ENCODE measurements at places on chromosomes 4 and X. TPM values are rescaled to one million over a fixed set of nuclear protein-coding genes. Genes with fewer than 3 reads are reported as not detected.

GRCh38 chrX:45515262-45516215 is 314.9 kb upstream of the DIPK2B start:
- no peaks in the 10 kb centered on the region for H3K36me3 ChIP-seq
- H3K4me1 ChIP-seq, result peaks cover 15% of the 10 kb centered on the region
- peak; percentile 70 for DNase-seq
- H3K27ac ChIP-seq, result peak overlapping the region; percentile 84
- peak overlapping the region; percentile 27 for H3K4me3 ChIP-seq
- no peaks in the 10 kb centered on the region for H3K27me3 ChIP-seq

- peaks cover 2% of the 10 kb centered on the region for H3K4me1 ChIP-seq
- H3K27ac ChIP-seq, result no peak overlapping the region
- DNase-seq, result no peak
- no peak overlapping the region for H3K4me3 ChIP-seq
- peaks cover 18% of the 10 kb centered on the region for H3K36me3 ChIP-seq
Measured at GRCh38 chrX:24775891-24776290, 82.2 kb downstream of the POLA1 start.

Gene ZNF330
- 64.6 TPM for total RNA-seq

DNA sequence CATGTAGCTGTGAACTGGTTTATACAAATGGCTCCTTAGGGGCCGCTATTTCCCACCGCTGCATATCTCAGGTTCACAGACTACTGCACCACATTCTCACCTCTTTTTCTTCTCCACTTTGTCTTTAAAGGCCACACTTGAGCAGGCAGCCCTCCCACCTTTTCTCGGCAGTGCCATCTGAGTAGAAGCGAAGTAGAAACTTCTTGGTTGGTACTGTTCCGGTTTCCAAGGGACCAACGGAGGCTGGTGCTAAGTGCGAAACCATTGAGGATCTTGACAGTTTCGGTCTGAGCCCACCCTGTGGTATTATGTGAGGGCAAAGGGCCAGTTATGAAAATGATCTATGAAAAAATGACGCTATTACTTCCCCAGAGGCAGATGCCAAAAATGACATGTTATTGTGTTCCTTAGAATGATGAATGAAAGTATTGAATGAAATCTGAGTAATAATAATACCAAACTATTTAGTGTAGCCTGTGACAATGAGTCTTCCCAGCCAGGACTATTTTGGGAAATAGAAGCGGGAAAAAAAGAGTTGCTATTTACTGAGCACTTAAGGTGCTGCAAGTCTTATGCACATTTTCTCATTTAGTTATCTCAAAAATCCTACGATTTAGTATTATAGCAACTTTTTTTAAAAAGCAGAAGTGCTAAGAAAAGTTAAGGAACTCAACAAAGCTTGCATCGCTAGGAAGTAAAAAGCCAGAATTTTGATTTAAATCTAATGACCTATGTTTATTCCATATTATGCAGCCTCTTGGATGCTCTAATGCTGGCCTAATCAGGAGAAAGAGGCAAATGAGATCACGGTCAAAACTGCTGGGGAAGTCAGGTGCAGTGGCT is 29.6 kb upstream of the CHRNA9 start:
- DNase-seq, result peak; percentile 79
- peaks cover 78% of the 10 kb centered on the region for H3K4me1 ChIP-seq
- peaks cover 5% of the 10 kb centered on the region for H3K36me3 ChIP-seq
- H3K27ac ChIP-seq, result peak overlapping the region; percentile 98
- no peaks in the 10 kb centered on the region for H3K27me3 ChIP-seq

Gene NAA10
- 153 TPM for total RNA-seq

DNA sequence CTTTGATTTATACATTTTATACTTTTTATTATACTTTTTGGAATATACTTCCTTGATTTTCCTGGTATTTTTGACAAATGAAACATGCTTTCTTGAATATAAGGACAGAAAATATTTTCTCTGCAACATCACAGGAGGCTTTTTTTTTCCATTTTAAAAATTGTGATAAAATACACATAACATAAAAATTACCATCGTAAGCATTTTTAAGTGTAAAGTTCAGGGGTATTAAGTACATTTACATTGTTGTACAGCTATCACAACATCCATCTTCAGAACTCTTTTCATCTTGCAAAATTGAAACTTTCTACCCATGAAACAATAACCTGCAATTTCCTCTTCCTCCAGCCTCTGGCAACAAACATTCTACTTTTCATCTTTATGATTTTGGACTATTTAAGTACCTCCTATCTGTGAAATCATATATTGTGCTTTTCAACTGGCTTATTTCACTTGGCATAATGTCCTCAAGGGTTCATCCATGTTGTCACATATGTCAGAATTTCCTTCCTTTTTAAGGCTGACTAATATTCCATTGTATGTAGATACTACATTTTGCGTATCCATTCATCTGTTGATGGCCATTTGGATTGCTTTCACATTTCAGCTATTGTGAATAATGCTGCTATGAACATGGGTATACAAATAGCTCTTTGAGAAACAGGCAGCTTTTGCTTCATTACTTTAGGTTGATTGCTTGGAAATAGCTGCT is 412.6 kb downstream of the RAPGEF2 start:
- no peaks in the 10 kb centered on the region for H3K4me1 ChIP-seq
- H3K27ac ChIP-seq, result no peak overlapping the region
- H3K36me3 ChIP-seq, result no peaks in the 10 kb centered on the region
- H3K4me3 ChIP-seq, result no peak overlapping the region
- DNase-seq, result no peak
- H3K27me3 ChIP-seq, result no peaks in the 10 kb centered on the region

Gene DHX15
- total RNA-seq, result 263 TPM

GRCh38 chr4:36288731-36289426 is 7.5 kb downstream of the DTHD1 start:
- H3K36me3 ChIP-seq, result peaks cover 6% of the 10 kb centered on the region
- peaks cover 3% of the 10 kb centered on the region for H3K27me3 ChIP-seq
- H3K4me3 ChIP-seq, result no peak overlapping the region
- peaks cover 45% of the 10 kb centered on the region for H3K4me1 ChIP-seq
- no peak overlapping the region for H3K27ac ChIP-seq

DNA sequence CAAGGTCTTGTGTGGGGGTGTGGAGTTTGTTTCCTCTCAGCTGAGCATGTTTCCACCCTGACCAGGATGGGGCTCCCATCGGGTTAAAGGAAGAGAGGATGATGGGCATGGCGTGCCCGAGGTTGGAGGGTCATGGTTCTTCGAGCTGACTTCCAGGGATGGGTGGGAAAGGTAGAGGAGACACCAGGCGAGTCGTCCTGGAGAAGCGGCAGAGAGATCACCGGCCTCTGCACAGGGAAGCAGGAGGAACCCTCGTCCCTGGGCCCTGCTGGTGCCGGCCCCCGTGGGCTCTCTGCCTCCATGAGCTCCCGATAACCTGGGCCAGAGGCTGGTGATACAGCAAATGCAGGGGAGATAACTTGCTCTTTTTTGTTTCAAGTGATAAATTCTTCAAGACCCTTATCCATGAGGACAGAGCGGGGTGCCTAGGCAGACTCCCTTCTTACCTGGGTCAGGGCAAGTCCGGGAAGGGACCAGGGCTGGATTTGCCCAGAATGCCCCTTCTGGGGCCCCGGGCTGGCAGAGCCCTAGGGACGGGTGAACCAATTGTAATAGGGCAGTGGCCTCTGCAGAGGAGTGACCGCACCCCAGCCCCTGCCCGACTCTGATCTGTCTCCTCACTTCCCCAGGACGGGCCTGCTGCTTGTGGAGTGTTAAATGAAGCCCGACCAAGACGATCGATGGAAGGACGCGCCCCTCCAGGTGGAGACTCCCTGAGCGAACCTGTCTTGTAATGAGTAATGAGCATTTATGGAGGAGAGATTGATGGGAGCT is 63.0 kb downstream of the CPZ start:
- H3K27ac ChIP-seq, result no peak overlapping the region
- no peaks in the 10 kb centered on the region for H3K36me3 ChIP-seq
- no peak for DNase-seq
- H3K4me3 ChIP-seq, result no peak overlapping the region

GRCh38 chrX:48491809-48492208 is 15.8 kb downstream of the FTSJ1 start:
- no peak overlapping the region for H3K4me3 ChIP-seq
- no peak overlapping the region for H3K27ac ChIP-seq
- DNase-seq, result no peak
- H3K27me3 ChIP-seq, result no peaks in the 10 kb centered on the region
- H3K36me3 ChIP-seq, result peaks cover 4% of the 10 kb centered on the region
- no peaks in the 10 kb centered on the region for H3K4me1 ChIP-seq

GRCh38 chr4:125039550-125039949 is 275.2 kb upstream of the FAT4 start:
- H3K27ac ChIP-seq, result no peak overlapping the region
- no peaks in the 10 kb centered on the region for H3K4me1 ChIP-seq
- DNase-seq, result no peak
- H3K27me3 ChIP-seq, result no peaks in the 10 kb centered on the region
- H3K4me3 ChIP-seq, result no peak overlapping the region

DNA sequence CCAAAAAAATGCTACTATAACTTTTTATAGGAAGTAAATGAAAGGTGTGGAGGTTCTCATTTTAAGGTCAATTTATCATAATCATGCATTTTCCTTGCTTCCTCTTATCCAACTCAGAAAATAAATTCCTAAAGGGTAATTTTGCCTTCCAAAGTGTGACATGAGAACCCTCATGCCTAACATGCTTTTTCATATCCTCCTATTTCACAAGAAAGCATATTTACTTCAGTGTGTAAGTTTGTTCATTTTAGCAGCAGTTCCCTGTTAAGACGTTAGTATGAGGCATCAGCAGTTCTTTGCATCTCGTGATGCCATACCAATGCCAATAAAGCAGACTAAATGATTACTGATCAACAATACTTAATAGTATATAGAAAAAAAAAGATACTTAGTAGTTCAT is 18.4 kb downstream of the WDFY3 start:
- no peak overlapping the region for H3K27ac ChIP-seq
- no peaks in the 10 kb centered on the region for H3K36me3 ChIP-seq
- DNase-seq, result no peak
- H3K4me3 ChIP-seq, result no peak overlapping the region
- H3K4me1 ChIP-seq, result no peaks in the 10 kb centered on the region
- no peaks in the 10 kb centered on the region for H3K27me3 ChIP-seq

GRCh38 chr4:147786031-147786430 is 54.1 kb downstream of the ARHGAP10 start:
- peaks cover 2% of the 10 kb centered on the region for H3K27me3 ChIP-seq
- H3K4me3 ChIP-seq, result no peak overlapping the region
- no peaks in the 10 kb centered on the region for H3K36me3 ChIP-seq
- H3K4me1 ChIP-seq, result peaks cover 23% of the 10 kb centered on the region

- H3K36me3 ChIP-seq, result no peaks in the 10 kb centered on the region
- no peak overlapping the region for H3K27ac ChIP-seq
- H3K4me1 ChIP-seq, result no peaks in the 10 kb centered on the region
- no peaks in the 10 kb centered on the region for H3K27me3 ChIP-seq
- no peak overlapping the region for H3K4me3 ChIP-seq
Measured at GRCh38 chrX:111336141-111336540, 65.9 kb upstream of the CAPN6 start.

DNA sequence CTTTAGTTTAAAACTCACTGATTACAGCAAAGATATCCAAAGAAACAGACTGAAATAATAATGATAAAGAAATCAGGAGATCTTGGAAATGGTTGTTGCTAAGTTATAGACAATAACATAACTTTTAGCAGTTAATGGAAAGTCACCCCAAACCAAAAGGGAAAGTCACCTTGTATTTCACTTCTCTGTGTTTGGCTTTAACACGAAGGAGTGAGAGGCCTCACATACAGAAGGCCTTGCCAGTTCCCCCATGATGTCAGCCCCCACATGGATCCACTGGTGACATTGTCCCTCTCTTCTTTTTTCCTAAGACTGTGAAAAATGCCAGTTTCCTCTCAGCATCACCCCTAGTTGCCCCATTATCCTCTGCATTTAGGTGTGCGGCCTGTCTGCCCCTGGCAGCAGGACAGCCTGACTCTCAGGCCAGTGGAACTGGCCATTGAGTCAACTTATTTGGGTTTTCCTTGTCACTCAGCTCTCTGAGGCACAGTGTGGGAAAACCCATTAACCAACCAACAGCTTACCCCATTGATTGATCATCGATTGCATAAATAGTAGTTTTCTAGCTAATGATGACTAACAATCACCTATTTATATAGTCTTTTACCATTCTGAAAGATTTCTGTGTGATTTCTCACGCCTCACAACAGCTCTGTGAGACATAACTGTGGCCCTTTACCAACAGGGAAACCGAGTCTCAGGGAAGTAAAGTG is 308.1 kb downstream of the PTTG2 start:
- H3K27me3 ChIP-seq, result peaks cover 12% of the 10 kb centered on the region
- no peaks in the 10 kb centered on the region for H3K4me1 ChIP-seq
- no peaks in the 10 kb centered on the region for H3K36me3 ChIP-seq
- DNase-seq, result peak; percentile 42

Gene FANCB
- total RNA-seq, result 18.9 TPM

DNA sequence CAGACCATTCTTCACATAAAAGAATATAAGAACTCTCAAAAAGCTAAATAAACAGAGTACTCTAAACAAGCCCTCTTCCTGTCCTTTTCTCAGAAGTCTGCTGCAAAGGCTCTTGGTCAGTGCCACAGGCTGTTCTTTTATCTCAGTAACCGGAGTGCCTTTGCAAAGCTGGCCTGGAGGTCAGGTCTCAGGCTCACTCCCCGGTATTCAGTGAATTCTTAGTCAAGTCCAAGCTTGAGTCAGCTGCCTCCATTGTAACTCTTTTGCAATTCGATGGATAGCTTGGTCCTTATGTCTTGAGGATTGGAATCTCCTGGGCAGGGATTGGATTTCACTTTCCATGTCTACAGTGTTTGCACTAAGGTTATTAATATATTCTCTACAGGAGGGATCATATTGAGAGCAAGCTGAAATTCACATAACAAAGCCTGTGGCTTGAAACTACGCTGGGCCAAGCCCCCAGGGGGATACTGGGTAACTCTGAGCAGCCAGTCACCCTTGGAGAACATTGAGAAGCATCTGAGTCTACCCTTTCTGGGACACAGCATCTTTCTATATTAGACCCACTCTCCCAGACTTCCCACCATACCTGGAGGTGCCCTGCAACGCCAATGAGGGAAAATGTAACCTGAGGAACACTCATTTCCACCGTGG is 10.0 kb upstream of the HS6ST2 start:
- H3K27me3 ChIP-seq, result peaks cover 11% of the 10 kb centered on the region
- H3K4me1 ChIP-seq, result no peaks in the 10 kb centered on the region
- H3K27ac ChIP-seq, result no peak overlapping the region
- DNase-seq, result peak; percentile 14
- H3K36me3 ChIP-seq, result no peaks in the 10 kb centered on the region

GRCh38 chrX:69034451-69034850 is 130.8 kb downstream of the PJA1 start:
- DNase-seq, result peak; percentile 8
- H3K36me3 ChIP-seq, result no peaks in the 10 kb centered on the region
- H3K27me3 ChIP-seq, result no peaks in the 10 kb centered on the region
- H3K27ac ChIP-seq, result no peak overlapping the region

- DNase-seq, result no peak
- H3K27ac ChIP-seq, result no peak overlapping the region
- H3K4me1 ChIP-seq, result no peaks in the 10 kb centered on the region
- no peaks in the 10 kb centered on the region for H3K27me3 ChIP-seq
- peaks cover 2% of the 10 kb centered on the region for H3K36me3 ChIP-seq
Measured at GRCh38 chrX:97310373-97310772, 426.7 kb downstream of the RPA4 start.

- H3K27ac ChIP-seq, result no peak overlapping the region
- no peaks in the 10 kb centered on the region for H3K36me3 ChIP-seq
- no peak for DNase-seq
- H3K4me1 ChIP-seq, result no peaks in the 10 kb centered on the region
Measured at GRCh38 chr4:61182915-61183314, 17.2 kb upstream of the ADGRL3 start.

Gene GABRB1
- total RNA-seq, result not detected

All from activated CD4-positive, alpha-beta T cell treated with anti-CD3 and anti-CD28 coated beads, Interleukin-2, amount 10 ng/mL, durations not matched to agents 24 days and 14 days (primary cell).